ENCODE measurements at places on chromosomes 13 and 19.
A peak's percentile ranks its signal among the peaks of the same experiment; 100 is the strongest.

- DNase-seq, result no peak
These were observed 22.0 kb downstream of the ELAVL1 start for GRCh38 chr19:7983286-7983950.

DNA sequence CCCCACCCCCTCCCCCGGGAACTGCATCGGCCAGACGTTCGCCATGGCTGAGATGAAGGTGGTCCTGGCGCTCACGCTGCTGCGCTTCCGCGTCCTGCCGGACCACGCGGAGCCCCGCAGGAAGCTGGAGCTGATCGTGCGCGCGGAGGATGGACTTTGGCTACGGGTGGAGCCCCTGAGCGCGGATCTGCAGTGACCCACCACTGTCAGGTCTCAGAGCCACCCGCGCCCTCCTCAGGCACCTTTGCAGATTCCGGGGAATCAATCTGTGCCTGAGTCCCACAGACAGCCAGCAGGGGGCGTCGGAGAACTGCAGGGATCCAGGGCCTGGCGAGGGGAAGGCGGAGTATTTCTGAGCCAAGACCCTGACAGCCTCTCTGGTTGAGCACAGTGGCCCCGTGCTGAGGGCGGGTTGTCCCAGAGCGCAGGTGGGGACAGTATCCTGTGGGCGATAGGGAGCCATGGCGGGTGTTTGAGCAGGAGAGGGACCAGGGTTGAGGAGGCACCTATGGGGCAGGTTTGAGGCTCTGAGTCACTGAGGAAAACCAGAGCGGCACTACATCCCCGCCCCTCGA is 30.4 kb upstream of the CYP4F8 start:
- DNase-seq, result peak; percentile 10

GRCh38 chr19:5829567-5830310 is 9.8 kb downstream of the FUT6 start:
- no peak for DNase-seq

DNA sequence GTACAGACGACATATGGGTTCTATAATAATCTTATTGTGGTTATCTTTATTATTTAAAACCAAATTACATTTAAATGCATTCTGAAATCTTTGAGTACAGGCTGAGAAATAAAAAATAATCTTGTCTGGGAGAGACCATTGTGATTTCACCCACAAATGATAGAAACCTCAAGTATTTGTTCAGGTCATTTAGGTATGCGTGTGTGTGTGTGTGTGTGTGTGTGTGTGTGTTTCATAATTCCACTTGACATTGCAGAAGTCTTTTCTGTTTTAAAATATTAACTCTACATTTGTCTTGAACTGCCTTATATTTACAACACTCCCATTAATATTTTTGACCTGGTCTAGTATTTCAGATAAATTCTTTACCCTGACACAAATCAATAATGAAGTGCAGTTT is 126.9 kb downstream of the SPRY2 start:
- DNase-seq, result no peak

DNA sequence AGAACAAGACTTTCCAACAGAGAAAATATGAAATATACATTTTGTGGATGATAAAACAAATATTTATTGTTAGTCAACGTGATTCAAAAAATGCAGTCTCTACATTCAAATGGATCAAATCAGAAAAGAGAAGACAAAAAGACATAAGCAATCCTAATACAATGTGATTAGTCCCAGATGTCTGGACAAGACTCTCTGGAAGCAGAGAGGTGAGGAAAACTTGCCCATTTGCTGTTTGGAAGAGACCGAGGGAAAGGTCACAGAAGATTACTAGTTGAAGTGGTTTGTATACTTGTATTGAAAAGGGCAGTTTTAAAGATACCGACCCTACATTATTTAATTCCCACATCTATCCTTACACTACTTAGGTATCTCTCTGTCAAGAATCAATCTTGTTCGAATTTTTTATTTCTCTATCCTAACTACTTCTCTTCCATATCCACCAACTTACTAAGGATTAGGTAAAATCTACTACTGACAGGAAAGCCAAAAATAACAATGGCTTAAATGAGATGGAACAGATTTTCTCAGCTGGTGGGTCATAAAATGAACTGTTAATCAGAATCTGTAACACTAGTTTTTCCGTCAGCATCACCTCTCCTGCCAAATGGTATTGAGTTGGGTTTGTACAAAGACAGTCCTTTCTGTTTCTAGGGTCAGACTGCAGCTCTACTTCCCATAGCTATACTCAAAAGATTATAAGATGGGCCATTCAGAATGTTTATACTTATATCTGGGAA is 497.1 kb downstream of the DCT start:
- DNase-seq, result no peak

DNA sequence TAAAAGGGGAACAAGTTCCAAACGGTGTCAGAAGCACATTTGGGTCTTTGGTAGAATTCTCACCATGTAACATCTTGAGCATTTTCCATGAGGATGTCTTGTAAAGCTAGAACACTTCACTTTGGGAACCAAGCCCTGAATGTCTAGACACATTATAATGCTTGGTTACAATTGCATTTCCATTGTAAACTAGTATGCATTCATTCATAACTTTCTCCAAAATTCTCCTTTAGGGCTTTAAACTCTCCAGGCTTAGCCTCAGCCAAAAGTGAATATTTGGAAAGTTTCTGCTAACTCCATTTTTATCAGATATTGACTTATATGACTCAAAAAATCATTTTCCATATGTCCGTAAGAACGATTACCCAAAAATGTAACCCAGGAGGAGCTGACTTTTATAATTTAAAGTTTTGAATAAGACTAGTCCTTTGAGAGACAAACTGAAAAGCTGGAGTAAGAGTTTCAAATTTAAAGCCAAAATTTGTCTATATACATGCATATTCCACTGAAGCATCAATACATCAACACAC is 1170.4 kb downstream of the EFNB2 start:
- DNase-seq, result no peak
